Left cardiac atrium (tissue), 4 donors: ENCODE measurements at places on chromosomes 12 and 14. TPM values are rescaled to one million over a fixed set of nuclear protein-coding genes. Genes with fewer than 3 reads are reported as not detected.

DNA sequence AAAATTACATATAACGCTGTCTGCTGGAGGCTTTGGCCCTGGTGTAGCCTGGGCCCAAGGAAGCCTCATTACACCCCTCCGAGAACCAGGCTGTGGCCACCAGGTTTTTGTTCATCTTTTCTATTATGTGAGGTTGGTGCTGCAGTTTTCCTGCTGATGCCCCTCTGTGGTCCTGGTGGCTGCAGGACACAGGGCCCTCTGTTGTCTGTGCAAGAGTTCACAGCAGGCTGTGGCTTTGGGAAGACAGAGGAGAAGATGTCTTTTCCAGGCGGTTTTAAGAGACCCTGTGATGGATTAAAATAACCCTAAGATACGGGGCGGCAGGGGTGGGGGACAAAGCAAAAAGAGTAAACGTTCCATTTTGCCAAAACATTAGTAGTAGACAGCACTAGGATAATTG is 121.5 kb downstream of the ADGRD1 start:
- DNase-seq: no peak

GRCh38 chr12:26268841-26269561 is 73.6 kb downstream of the SSPN start:
- DNase-seq: no peak

The KRT4 gene
- total RNA-seq: not detected

The BDKRB1 gene
- 0.21 TPM for total RNA-seq

DNA sequence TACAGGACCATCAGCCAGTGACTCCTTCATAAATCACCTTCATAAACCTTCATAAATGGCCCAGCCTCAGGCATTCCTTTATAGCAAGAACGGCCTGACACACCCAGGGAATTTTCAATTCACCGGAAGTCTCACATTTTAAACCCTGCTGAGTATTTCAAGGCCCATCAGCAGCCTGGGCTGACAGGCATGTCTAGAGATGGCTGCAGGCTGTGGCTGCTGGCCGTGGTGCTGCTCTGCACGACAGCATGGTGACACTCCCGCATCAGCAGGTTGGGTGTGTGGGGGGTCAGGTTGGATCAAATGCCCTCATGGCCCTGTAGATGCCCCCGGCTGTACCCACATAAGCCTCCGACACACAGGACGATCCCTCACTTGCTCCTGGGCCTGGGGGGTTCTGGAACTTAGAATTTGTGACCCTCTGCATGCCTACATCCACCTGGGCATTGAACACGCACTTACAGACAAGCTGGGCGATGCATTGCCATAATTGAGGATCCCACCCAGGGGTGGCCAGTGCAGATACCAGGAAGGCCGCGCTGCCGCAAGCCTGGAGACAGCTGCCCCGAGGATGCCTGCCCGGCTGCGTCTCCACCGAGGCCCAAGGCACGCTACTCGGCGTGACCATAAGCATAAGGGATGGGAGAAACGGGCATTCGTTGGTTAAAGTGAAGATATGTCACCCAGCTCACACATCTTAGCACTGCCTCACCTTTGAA is 124.3 kb downstream of the PIWIL1 start:
- DNase-seq: no peak

- no peak for DNase-seq
Measured at GRCh38 chr14:35395283-35395682, 9.3 kb downstream of the NFKBIA start.

The DPPA3 gene
- not detected for total RNA-seq

DNA sequence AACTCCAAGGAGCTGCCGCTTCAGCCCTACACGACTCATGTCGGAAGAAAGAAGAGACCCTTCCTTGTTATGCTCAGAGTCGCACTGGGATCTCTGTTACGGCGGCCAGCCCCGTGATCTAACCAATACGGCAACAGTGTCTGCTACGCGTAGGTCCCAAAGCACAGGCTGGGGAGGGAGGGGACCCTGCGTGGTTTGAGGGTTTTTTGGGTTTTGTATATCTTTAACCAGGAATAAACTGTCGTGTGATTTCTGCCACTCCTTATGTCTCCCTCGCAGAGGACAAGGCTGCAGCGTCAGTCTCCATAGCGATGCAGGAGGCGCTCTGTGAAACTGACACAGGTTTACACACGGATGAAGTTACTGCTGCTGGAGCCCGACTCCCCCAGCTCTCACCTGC is 60.0 kb upstream of the DIO3 start:
- no peak for DNase-seq

DNA sequence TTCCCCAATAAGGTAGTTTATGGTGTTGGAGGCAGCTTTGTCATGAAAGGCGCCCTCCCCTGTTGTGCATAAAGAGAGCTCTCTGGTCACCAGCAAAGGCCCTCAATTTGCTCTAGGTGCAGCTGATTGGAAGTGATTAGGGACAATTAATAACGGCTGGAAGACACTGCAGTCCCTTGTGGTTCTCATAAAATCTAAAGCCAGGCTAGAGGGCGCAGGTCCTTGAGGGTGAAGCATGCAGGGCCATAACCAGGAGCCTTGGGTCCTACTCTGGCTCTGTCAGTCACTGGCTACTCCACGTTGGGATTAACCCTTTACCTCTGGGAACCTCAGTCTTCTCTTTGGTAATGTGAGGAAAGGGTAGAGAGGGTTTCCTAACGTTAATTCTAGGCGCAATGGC is 1.9 kb downstream of the DAAM1 start:
- no peak for DNase-seq

DNA sequence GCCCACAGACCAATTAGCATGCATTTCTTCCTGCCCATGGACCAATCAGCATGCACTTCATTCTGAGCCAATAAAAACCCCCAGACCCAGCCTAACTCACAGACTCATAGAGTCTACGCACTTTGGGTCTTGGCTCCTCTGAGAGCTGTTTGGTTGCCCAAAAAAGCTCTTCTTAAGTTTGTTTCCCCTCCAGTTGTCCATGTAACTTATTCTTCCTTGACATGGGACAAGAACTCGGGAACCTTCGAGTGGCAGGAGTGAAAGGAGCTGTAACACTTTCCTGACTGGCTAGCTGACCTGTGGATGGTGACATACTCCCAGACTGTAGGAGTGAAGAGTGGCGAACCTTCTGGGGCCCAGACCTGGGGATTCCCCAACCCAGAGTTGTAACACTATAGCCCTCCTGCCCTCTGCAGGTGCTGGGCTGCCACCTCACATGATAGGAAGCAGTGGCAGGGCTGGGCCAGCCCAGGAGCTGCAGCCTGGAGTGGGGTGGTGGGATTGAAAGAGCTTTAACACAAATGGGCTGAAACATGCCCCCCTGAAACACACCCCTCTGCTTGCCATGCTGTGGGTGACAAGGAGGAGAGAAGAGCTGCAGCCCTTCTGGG is 4.4 kb upstream of the BTBD7 start:
- no peak for DNase-seq

The PLEKHG7 gene
- total RNA-seq: not detected

GRCh38 chr14:22417914-22418313 is 171.1 kb downstream of the DAD1 start:
- DNase-seq: no peak

GRCh38 chr12:90111791-90112580 is 403.3 kb upstream of the ATP2B1 start:
- DNase-seq: no peak
